C1 segment of cervical spinal cord (tissue), 14 donors: ENCODE measurements at places on chromosomes 13 and 19.

DNA sequence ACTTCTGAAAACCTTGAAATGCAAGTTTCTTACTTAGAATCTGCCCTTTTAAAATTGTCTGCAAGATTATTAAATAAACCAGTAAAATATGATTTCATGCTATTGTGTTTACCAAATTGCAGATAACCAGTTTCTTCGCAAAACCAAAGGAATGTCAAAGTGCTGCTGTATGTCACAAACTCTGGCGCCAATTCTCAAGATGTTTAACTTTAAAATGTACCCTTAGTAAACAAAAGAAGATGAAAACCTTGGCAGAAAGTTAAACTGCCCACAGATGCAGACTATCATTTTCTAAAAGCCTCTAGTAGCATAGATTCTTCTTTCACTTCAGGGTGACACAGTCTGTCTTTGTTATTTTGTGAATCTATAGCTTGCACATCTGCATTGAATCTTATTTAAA lies 189.2 kb downstream of the SLITRK6 start:
- no peak for DNase-seq

DNA sequence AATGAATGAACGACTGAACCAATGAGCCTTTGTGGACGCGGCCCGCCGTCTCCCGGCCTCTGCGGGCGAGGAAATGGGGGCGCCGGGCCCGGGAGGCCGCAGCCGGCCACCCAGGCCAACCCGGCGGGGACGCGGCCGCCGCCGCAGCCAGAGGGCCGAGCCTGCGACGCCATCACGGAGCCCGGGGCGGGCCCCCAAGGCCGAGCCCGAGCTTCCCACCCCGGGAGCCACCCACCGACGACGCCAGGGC lies 216 bp downstream of the SUGP2 start:
- DNase-seq: no peak

DNA sequence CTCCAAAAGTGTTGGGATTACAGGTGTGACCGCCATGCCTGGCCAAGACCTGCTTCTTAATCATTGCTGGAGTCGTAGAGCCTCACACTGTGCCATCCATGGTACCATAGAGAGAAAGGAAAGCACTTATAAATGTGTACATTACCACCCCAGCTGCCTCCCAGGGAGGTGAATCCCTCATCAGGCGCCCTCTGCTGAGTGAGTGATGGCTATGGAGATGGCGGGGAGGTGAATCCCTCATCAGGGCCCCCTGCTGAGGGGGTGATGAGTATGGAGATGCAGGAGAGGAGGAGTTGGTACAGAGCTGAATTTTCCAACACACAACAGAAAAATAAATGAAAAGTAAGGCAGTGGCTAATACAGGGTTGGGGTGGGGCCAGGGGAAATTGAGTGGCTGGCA lies 263.4 kb downstream of the UQCRFS1 start:
- DNase-seq: no peak

DNA sequence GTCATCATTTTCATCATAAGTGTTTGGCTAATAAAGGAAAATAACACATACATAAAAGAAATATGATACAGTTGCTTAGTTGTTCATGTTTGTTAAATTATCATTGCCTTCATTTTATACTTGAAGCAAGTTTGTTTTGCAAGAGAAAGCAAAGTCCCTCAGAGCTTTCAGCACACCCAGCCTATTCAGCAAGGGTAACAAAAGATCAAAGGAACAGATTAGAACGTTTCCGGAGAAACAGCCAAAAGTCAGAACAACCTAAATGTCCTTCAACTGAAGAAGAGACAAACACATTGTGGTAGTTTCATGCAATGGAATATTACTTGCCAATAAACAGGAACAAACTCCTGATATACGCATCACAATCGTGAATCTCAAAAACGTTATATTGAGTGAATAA lies 380.7 kb downstream of the MZT1 start:
- no peak for DNase-seq

- DNase-seq: no peak
Measured at GRCh38 chr13:74274916-74275315, 140.7 kb upstream of the KLF12 start.

DNA sequence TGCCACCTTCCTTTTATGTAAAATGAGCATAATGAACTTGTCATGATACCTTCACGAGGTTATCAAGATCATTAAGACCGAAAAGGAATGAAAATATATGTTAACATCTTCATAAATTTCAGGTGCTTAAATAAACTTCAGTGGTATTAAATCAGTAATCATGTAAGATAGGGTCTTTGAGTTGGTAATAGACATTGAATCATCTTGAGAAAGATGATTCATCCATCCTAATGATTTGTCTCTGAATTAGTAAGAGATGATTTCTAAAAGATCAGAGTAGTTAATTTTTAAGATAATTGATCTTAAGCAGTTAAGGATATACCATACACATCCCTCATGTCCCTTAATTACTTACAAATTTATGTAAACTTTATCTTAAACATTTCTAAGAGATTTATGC lies 52.0 kb downstream of the COG3 start:
- DNase-seq: no peak

GRCh38 chr13:27007166-27007565 lies 164.4 kb downstream of the USP12 start:
- no peak for DNase-seq

- DNase-seq: no peak
Measured at GRCh38 chr13:110539894-110540293, 21.6 kb downstream of the RAB20 start.

- DNase-seq: no peak
Measured at GRCh38 chr13:91622778-91623550, 224.5 kb downstream of the GPC5 start.

- DNase-seq: no peak
Measured at GRCh38 chr13:99605420-99606323, 104.4 kb downstream of the TM9SF2 start.

- no peak for DNase-seq
Measured at GRCh38 chr13:81001828-81002385, 661.0 kb upstream of the SPRY2 start.

DNA sequence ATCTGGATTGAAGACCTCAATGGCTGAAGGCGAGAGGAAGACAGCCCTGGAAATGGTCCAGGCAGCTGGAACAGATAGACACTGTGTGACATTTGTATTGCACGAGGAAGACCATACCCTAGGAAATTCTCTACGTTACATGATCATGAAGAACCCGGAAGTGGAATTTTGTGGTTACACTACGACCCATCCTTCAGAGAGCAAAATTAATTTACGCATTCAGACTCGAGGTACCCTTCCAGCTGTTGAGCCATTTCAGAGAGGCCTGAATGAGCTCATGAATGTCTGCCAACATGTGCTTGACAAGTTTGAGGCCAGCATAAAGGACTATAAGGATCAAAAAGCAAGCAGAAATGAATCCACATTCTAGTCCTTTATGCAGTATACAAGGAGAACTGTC lies 1.2 kb downstream of the POLR1D start:
- DNase-seq: no peak

DNA sequence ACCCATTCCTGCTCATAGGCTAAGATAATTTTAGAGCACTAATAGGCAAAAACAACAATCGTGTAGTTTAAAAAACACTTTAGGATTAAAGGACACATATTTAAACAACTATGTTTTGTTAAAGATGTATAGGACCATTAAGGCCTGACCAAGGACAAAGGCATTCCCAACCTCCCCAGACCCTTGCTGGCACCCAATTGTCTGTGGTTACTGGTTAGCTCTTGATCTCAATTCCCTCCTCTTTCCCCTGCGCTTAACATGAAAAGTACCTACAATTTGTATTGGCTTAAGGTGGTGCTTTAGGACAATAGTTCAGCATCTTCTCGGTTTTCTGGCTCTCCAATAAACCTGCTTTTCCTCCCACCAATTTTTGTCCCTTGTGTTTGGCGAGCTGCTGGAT lies 51.0 kb downstream of the TEX26 start:
- no peak for DNase-seq

DNA sequence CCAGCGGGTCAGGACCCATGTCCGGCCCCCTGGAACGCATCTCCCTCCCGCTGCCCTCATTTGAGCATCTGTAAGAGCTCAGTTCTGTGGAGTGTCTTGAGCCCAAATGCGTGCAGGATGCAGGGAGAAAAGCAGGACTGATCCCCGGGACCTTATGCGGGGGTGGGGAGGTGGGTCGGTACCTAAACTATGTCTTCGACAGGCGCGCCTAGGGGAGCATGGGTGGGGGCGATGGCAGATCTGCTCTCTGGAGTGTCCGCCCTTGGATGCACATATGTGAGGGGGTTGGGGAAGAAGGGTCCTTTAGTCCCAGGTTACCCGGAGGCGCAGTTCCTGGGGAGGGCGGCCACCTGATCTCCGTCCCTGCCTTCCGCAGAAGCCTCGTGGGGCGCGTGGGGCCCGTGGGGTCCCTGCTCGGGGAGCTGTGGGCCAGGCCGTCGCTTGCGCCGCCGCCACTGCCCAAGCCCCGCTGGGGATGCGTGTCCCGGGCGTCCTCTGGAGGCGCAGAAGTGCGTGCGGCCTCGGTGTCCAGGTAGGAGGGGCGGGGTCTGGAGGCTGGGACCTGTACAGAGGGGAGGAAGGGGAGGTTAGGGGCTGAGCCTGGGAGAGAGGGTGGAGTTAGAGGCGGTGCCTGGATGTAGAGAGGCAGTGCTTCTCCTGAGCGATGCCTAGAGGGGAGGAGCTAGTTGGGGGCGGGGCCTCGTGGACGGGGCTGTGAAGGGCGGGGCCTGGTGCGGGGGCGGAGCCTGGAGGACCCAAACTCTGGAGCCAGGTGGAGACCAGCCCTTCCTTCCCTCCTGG lies 2.9 kb downstream of the CILP2 start:
- no peak for DNase-seq

DNA sequence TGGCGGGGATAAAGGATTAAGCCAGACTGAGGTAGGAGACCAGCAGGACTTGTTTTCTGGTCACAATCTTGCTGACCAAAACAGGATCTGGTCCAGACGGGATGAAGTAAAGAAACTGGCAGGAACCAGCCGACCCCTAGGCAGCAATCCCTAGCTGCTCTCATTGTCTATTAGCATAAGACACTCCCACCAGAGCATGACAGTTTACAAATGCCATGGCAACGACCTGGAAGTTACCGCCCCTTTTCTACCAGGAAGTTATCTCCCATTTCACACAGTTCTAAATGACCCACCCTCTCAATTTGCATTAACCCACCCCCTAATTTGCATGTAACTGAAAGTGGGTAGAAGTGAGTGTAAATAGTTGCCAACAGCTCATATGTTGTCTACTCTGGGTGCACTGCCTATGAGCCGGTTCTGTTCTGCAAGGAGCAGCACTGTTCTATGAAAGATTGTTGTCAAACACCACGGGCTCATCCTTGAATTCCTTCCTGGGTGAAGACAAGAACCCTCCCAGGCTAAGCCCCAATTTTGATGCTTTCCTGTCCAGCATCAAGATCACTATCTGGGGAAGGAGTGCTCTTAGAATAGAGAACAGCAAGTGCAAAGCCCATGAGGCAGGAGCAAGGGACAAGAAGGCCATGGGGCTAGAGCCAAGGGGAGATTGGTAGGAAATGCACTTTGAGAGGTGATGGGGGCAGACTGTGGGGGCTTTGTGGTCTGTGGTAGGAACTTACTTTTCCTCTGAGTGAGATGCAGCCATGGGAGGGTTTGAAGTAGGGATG lies 13.9 kb upstream of the FBXO27 start:
- DNase-seq: no peak

DNA sequence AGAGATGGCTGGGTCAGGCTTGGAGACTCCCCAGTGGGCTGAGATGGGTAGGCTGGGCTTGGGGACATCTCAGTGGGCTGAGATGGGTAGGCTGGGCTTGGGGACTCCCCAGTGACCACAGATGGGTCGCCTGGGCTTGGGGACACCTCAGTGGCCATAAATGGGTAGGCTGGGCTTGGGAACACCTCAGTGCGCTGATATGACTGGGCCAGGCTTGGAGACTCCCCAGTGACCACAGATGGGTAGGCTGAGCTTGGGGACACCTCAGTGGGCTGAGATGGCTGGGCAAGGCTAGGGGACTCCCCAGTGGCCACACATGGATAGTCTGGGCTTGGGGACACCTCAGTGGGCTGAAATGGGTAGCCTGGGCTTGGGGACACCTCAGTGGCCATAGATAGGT lies 12.8 kb downstream of the IQCN start:
- no peak for DNase-seq

DNA sequence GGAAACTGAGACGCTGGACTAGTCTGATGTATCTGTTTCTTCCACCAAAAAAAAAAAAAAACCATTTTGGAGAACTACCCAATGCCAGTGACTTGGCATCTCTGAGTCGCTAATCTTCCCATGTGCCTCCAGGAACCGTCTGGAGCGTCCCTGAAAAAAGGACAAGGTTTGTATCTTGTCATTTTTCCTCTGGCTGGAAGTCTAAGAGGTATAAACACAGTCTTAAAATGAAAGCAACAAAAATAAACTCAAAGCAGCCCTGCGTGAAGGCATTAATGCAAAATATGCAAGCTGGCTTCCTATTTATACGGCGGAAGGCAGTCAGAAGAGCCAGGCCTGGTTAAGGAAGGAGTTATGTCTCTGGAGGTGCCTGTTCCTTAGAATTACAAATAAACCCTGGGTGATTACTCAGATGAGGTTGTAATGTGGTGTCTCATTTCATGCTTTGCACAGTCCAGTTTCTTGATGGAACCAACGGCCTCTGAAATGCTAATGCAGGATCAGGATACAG lies 20.3 kb downstream of the ACTN4 start:
- no peak for DNase-seq

DNA sequence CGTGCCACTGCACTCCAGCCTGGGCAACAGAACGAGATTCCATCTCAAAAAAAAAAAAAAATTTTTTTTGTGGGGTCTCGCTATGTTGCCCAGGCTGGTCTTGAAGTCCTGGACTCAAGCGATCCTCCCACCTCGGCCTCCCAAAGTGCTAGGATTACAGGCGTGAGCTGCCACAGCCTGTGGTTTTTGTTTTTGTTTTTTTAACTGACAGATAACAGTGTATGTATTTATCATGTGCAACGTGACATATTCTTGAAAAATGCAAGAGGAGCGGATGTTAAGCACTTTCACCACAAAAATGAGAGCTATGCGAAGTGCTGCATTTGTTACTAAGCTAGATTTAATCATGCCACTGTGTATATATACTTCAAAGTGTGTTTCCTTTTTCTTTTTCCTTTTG lies 49.0 kb downstream of the ARHGEF18 start:
- no peak for DNase-seq

DNA sequence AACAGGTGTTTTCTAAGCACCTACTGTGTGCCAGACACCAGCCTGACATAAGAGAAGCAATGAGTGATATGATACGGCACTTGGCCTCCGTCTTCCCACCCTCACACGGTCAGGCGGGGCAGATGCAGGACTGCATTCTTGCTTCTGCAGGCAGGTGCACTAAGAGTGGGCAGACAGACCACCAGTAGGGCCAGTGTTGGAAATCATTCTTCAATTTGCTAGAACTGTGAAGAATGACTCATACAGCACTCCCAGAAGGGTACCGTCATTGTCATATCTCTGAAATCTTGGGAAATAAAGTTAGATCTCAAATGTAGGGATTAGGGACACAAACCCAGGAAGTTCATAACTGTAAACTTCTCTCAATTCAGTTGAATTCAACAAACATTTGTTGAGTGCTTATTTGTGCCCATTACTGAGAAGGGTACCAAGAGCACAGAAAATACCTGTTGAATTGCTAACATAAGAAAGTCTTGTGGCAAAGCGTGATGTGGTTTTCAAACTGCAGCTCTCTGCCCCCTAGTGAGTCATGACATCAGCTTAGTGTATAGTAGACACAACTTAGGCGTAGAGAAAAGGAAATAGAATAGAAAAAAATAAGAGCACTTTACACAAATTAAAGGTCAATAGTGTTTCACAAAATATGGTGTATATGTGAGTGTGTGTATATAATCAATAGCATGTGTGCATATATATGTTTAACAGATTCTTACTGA lies 76.1 kb downstream of the TEX26 start:
- no peak for DNase-seq

- DNase-seq: no peak
Measured at GRCh38 chr19:11384778-11385129, 640 bp upstream of the EPOR start.
